ENCODE measurements at places on chromosomes 7 and 10.

DNA sequence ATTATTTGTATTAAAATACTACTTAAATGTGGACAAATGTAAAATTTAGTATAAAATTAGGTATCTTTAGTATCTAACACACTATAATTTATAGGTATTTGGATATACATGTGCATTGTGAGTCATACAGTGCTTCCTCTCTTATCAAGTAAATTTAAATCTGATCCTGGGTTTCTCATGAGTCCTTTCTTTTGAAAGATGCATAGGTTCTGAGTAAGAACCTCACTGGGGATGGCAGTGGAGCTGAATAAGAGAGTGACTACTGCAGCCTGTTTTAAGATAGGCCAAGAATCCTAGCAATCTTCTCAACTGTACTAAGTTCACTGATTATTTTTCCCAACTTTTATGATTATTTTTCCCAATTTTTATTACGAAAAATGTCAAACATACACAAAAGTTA, 16.2 kb downstream of the CEP55 start:
- peak; percentile 65 for DNase-seq

GRCh38 chr7:156232931-156233705, 407.5 kb upstream of the RNF32 start:
- DNase-seq: no peak

- DNase-seq: peak; percentile 71
Observed at GRCh38 chr10:98309366-98310355, 41.7 kb upstream of the LOXL4 start.

DNA sequence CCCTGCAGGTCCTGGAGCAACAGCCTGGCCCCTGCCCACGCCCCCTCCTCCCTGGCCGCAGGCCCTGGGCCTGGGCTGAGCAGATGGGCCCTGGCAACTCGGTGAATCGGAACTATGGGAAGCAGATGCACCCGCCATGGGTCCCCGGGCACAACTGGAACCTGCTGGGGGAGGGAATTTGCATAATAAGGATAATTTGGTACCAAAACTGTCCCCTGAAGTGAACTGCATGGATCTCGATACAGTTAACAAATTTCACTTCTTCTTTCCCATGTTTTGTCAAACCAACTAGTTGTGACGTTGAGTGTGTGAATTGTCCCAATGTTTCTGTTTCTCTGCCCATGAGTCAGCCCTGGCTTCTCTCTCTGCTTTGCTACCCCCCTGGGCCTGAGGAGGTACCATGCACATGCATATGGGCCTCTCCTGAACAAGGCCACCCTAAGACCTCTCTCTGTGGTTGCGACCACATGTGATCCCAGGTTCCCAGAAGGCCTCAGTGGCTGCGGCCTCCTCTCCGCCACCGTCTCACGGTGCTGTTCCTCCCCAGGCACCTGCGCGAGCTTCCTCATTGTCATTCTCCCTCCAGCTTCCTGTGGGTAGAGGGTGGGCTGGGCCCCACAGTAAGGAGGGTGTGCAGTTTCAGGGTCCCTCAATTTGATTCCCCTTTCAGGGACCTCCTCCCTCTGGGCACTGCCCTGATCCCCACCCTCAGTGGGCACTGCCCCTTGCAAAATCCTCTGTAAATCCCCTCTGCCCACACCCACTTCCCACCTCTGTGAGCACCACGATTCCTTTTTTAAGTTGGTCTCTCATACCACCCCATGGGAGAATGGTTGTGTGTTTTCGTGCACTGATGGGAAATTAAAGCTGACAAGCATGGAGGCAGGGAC, 40.0 kb downstream of the FIGNL1 start:
- DNase-seq: no peak

- DNase-seq: no peak
Observed at GRCh38 chr7:21357151-21358097, 70.5 kb upstream of the SP4 start.

DNA sequence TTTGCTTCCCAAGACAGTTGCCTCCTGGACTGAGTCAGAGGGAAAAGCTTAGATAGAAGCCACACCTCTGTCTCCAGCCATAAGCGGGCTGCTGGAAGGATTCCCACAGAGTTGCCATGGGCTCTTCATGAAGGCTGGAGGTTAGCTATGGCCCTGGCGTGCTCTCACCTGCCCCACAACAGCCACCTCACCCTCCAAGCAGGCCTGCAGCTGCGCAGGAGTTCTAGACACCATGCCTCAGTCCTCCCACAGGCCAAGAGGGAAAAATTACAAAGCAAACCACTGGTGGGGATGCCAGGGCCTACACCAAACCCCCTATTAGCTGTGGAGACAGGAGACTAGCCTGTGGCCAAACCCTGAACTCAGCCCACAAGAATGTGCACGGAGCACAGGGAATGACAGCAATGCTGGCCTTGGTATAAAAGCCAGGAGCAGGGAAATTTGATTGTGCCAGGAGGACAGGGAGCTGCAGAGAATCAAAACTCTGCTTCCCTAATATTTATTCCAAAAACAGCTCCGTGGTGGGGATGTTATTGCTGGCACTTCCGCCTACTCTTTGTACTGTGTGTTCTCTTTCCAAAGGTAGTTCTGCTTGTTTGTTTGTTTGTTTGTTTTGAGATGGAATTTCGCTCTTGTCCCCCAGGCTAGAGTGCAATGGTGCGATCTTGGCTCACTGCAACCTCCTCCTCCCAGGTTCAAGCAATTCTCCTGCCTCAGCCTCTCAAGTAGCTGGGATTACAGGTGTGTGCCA, 60.3 kb upstream of the STK17A start:
- peak; percentile 91 for DNase-seq

DNA sequence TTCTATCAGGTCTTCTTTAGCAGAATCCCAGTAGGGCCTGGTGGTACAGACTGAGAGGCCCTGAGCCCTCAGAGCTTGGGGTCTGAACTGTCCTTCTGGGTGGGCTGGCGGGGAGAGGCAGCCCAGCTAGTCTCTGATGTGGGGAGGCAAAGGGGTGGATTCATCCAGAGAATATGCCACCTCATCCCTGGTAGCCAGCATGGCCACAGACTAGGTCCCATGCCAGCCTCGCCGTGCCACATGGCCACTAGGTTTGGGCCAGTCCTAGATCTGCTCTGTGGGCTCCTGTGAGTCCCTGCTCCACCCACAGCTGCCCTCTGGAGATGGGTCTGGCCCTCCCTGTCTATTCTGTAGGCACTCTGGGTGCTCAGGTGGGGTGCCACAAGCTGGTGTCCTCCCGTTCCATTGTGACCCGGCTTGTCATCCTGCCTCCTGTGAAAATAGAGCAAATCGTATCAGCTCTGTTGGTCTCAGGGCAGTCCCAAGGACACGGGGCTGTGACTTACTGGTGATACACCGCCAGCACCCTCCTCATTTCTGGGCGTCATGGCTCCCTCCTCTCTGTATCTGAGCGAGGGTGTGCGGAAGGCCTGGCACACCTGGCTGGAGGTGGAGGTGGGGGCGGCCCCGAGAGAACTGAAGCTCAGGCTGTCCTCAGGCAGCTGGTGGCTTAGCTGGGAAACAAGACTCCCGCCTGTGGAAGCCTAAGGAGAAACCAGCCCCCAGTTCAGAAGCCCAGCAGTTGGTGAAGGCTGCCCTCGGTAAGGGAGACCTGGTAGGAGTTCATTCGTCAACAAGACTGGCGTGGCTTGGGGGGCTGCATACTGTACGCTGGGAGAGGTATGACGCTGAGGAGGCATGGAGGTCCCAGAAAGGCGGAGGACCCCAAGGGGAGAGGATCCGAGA, 33.3 kb downstream of the UNC5B start:
- DNase-seq: no peak

DNA sequence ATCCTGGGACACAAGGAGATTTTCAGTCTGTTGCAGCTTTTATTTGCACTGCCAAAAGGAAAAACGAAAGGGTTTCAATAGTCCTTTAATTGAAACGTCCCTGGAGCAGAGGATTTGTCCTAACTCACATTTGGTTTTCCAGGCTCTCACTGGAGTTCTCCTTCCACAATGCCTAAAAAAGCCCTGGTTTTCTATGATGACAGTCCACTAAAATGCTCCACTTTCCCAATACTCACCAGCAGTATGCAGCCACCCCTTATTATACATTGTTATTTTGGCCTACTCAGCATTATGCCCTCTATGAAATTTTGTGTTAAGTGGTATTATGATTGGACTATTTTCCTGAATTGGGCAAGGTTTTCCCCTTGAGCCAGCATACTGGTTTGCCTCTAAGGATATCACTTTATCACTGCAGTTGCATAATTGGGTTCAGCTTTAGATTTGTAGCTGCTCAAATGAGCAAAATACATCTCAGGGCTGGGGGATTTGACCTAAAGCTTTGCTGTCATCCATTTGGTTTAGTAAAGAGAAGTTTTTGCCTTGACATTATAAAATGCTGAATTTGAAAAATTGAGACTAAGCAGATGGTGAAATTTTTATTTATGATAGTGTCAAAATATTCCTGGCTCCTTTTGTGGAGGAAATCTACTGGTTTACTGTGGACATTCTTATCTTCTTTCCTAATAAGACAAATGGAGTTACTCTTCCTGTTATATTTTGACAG, 239.2 kb downstream of the RNLS start:
- no peak for DNase-seq

- DNase-seq: no peak
Observed at GRCh38 chr10:89371987-89372386, 5.9 kb upstream of the IFIT1B start.

DNA sequence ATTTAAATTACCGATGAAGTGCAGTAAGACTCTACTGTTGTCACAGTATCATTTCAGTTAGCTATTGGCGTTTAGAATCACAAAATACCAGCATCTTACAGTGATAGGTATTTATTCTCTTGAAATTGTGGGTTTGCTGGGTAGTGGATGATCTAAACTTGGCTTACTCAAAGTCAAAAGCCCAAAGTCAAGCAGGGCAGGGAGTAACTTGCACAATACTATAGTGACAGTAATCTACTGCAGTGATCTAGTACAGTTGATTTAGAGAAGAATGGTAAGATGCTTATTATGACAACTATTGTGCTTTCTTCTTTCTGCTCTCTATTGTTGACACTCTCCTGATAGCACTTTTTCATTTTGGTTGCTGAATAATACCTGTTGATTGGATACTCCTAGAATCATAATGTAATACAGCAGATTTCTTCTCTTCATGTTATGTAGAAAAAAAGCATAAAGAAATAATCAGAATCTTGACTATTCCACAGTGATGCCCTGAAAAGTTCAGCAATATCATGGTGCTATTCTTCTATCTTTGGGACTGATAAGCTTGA, 10.0 kb downstream of the BTRC start:
- no peak for DNase-seq

DNA sequence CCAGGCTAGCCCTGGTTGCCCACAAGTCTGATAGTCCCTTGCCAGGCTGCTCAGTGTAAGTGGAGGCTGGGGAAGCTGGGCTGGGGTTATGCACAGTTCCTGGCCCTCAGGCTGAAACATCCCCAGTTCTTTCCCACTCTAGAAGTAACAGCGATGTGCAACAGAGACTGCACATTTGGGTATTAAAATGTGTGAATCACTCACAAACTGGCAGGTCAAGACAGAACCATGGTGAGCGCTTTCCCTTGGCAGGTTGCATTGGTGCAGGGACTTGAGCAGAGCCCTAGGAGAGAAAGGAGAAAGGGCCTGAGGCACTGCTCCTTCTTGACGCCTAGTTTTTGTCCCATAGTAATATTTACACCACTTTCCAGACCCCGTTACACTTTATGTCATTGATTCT, 56.1 kb upstream of the SLC35B4 start:
- DNase-seq: no peak
